ENCODE measurements at places on chromosomes 2 and 18. TPM values are rescaled to one million over a fixed set of nuclear protein-coding genes. Genes with fewer than 3 reads are reported as not detected.

DNA sequence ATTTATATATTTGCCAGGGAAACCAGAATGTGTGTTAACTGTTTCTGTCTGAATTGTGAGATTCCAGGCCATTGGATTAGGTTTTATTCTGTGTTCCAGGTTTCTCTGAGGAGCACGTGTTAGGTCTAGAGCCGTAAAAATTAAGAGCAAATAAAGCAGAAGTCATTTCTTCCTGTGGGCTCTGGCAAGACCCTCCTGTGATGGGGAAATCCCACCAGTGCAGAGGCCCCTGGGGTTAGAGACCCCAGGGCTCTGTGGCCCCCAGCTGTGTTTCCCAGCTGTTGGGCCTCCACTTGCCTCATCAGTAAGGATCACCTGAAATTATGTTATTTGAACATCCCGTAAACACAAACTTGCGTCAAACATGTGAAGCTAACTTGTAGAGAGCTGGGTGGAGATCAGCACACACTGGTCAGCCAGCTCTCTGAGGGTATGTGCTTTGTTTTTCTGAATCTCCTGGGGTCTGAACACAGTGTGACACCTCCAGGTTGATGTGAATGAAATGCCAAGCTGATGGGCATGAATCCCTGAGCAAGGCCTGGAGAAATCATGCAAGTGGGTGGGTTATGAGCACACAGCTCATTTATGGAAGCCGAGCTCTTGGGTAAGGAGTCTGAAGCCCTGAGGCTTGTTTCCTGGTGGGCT lies 50.3 kb downstream of the HK2 start:
- peaks cover 11% of the 10 kb centered on the region for H3K36me3 ChIP-seq
- H3K27ac ChIP-seq: no peak overlapping the region
- H3K27me3 ChIP-seq: no peaks in the 10 kb centered on the region
- DNase-seq: no peak
- H3K4me3 ChIP-seq: no peak overlapping the region

The ANKZF1 gene
- 244 TPM for total RNA-seq

DNA sequence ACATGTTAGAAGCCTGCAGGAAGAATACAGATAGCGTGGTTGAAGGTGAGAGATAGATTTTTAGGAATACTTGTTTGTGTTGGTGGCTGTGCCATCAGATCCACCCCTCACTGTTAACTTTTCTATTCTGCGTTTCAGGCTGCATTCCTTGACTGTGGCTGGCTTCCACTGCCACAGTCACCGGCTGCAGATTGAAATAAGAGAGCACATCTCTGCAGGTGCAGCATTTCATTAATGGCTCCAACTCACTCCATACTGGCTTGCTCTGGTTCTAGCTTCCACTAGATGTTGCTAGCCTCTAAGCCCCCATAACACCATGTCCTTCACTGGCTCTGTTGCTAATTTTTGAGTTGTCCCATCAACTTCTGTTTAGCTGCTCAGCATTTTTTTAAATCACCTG lies 286.5 kb downstream of the CPS1 start:
- H3K36me3 ChIP-seq: no peaks in the 10 kb centered on the region
- no peak overlapping the region for H3K4me3 ChIP-seq
- no peak for DNase-seq
- no peaks in the 10 kb centered on the region for H3K4me1 ChIP-seq
- no peaks in the 10 kb centered on the region for H3K27me3 ChIP-seq
- no peak overlapping the region for H3K27ac ChIP-seq

GRCh38 chr18:6976935-6977334 lies 140.7 kb downstream of the LAMA1 start:
- no peaks in the 10 kb centered on the region for H3K4me1 ChIP-seq
- DNase-seq: no peak
- H3K27me3 ChIP-seq: no peaks in the 10 kb centered on the region
- H3K27ac ChIP-seq: no peak overlapping the region
- H3K4me3 ChIP-seq: no peak overlapping the region

The ITGB6 gene
- total RNA-seq: not detected

GRCh38 chr2:1864981-1865421 lies 120.7 kb upstream of the PXDN start:
- no peaks in the 10 kb centered on the region for H3K27me3 ChIP-seq
- H3K4me1 ChIP-seq: no peaks in the 10 kb centered on the region
- no peak for DNase-seq
- H3K27ac ChIP-seq: no peak overlapping the region

The FAM228B gene
- 17.2 TPM for total RNA-seq

The ANKRD53 gene
- total RNA-seq: 0.20 TPM

The CD207 gene
- total RNA-seq: not detected

Measured in CD4-positive, alpha-beta memory T cell (primary cell).